ENCODE measurements at places on chromosomes 2 and 18. TPM values are rescaled to one million over a fixed set of nuclear protein-coding genes. Genes with fewer than 3 reads are reported as not detected.

MALL gene
- total RNA-seq: 159 TPM

RBKS gene
- total RNA-seq: 2.2 TPM

POU3F3 gene
- total RNA-seq: 0.36 TPM

PXDN gene
- total RNA-seq: 2.5 TPM

CTIF gene
- total RNA-seq: 26.5 TPM

CCDC138 gene
- total RNA-seq: 10.1 TPM

CIB4 gene
- 0.33 TPM for total RNA-seq

OSR1 gene
- total RNA-seq: 4.4 TPM

TUBB8B gene
- total RNA-seq: not detected

PPIG gene
- total RNA-seq: 46.5 TPM

PLA2R1 gene
- total RNA-seq: 5.7 TPM

CPLX4 gene
- not detected for total RNA-seq

CHPF gene
- total RNA-seq: 17.5 TPM

Data from Panc1 (cell line).